ENCODE measurements at places on chromosomes 4 and X.

- no peak for DNase-seq
Measured at GRCh38 chrX:112826023-112826422, 14.6 kb downstream of the AMOT start.

DNA sequence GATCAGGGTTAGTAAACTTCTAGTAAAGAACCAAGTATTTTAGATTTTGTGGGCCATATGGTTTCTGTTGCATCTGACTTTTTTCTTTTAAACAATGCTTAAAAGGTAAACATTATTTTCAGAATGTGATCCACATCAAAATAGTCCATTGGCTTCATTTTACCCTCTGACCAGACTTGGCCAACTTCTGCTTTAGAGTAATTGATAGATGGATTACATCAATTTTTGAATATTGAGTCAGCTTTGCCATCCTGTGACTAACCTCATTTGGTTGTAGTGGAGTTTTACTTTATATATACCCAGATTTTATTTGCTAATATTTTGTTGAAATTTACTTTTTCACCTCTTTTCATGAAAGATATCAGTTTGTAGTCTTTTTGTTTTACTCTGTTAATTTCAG is 559.8 kb downstream of the TLL1 start:
- no peak for DNase-seq

DNA sequence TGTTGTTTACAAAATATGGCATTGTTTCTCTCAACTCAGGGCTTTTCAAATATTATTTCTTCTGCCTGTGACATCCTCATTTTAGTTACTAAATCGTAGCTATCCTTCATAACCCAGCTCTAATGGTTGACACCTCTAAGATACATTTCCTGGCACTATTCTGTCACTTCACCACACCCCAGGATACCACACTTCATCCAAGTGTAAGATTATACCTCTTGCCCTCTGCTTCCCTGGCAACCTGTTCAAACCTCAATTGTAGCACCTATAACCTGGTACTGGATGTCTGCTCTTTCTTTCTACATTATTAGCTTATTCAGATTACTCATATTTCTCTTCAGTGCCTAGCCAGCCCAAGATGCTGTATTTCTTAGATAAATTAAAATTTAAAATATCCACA is 175.7 kb upstream of the SPIN4 start:
- DNase-seq, result no peak

DNA sequence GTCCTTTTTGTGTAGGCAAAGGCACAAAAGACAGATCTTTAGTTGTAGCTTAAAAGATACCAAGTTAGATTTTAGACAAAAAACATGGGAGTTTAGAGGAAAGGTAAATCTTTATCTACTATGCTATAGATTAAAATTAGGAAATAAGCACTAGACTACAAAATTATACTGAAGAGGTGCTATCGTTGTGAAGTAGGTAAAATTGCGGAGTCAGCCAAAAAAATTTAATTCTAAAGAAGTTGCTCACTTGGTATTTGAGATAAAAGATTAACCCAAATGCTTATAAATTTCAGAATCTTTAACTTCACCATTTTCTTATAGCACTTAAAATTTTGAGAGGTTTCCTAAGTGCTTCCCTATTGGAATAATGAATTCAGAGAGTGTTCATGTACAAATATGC is 604.1 kb downstream of the GRXCR1 start:
- DNase-seq, result no peak

- no peak for DNase-seq
Measured at GRCh38 chr4:165874072-165874790, 1.2 kb downstream of the TLL1 start.

- DNase-seq, result no peak
Measured at GRCh38 chrX:118455013-118455412, 40.6 kb upstream of the DOCK11 start.
